CD4-positive, alpha-beta T cell (primary cell): ENCODE measurements at places on chromosomes 16 and 17.

GRCh38 chr16:84065536-84066132, 23.0 kb upstream of the SLC38A8 start:
- DNase-seq = no peak

DNA sequence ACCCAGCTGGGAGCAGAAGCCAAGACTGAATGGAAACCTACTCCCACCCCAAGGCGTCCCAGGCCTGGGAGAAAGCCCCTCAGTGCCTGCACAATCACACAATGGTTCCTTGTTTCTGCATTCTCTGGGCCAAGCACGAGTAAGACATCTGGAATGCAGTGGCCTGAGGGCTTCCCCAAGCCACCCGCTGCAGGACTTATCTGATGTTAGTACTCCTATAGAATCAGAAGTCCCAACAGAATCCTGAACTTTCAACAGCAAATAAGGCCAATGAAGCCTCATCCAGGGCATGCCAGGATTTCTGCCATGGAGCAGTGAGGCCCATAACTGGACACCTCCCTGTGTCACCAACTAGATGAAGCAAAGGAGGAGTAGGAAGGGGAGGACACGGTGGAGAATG, 28.6 kb downstream of the MYO18A start:
- DNase-seq = no peak

GRCh38 chr17:79541056-79541850, 69.6 kb downstream of the RBFOX3 start:
- DNase-seq = no peak

GRCh38 chr17:55776271-55776670, 25.4 kb downstream of the PCTP start:
- no peak for DNase-seq
